ENCODE measurements at places on chromosomes 1 and 21.
A peak's percentile ranks its signal among the peaks of the same experiment; 100 is the strongest.

DNA sequence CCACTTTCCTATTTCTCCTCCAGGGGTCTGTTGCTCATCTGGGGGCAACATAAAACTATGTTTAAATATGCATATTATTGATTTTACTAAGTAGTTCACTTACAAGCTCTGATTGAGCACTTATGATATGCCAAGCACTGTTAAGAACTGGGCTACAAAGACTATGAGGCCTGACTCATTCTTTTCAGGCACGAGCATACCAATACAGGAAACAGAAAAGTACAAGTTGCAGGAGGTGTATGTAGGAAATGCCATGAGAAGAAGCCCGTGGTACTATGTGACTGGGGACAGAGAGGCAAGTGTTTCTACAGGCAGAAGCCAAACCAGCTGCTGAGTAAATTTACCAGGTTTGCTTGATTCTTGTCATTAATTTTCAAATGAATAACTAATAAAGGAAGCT is 120.4 kb upstream of the PTGFR start:
- no peak for DNase-seq

DNA sequence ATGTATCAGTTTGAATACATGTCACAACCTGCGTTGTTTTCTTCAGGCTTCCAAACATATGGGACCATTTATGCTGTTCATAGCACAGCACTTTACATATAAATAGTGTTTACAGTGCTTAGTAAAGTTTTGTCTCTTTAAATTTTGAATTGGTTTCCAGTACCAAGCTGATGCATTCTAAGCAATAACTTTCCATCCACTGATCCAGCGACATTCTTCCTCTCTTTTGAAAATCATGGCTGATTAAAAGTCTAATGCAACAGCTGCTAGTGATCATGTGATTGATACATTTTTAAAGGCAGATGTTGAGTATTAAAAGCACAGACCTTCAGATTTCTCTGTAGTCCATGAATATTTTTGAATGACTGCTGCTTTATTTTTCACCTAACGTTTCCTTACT is 154.9 kb downstream of the PTPRC start:
- no peak for DNase-seq

DNA sequence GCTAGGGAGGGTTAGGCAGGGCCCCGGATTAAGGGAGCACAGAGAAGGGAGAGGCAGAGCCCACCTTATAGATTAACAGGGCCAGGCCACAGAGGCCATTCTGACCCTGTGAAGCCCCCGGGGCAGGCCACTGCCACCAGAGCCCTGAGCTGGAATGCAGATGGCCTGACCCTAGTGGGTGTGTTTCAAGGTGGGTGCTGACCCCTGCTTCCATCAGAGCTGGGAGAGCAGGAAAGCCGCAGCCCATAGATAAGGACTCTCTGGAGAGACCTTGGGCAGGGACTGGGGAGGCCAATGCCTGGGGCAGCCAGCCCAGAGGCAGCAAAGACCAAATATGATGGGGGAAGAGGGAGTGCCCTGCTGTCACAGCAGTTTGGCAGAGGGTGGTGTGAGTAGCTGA is 35.9 kb downstream of the NCMAP start:
- DNase-seq, result no peak

GRCh38 chr1:201954263-201955008 is 867 bp upstream of the TIMM17A start:
- peak; percentile 26 for DNase-seq

DNA sequence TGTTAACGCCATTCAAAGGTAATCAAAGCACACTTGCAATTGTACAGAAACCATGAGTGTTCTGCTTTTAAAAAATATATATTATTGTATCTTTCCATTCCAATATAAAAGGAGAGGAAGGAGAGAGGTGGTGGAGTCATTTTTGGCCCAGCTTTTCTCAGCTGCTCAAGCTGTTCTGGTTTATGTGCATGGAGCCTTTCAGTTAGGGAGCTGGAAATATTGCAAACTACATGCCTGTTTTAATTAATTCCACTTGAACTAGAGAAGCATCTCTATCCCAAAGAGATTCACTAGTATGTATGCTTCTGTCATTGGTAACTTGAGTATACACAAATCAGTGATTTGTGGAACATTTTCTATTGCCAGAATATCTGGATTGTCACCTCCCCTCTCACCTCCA is 28.5 kb upstream of the C1orf105 start:
- DNase-seq, result no peak

- no peak for DNase-seq
Observed at GRCh38 chr21:25660233-25660632, 21.2 kb downstream of the JAM2 start.

DNA sequence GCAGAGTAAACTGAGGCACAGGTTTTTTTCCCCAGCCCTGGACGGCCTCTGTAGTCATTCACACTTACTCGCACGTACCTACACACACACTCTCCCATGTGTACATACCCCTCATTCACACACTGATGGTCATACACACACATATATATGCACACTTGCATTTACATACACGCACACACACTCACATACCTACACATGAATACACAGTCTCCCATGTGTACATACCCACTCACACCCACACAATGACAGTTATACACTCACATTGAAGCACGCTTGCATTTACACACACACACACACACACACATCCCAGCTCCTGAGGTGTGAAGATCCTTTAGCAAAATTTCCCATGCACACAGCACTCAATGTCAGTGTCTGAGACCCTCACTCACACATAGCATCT is 766 bp upstream of the FAM131C start:
- DNase-seq, result no peak

- no peak for DNase-seq
Observed at GRCh38 chr1:168628807-168629206, 52.4 kb downstream of the XCL1 start.

DNA sequence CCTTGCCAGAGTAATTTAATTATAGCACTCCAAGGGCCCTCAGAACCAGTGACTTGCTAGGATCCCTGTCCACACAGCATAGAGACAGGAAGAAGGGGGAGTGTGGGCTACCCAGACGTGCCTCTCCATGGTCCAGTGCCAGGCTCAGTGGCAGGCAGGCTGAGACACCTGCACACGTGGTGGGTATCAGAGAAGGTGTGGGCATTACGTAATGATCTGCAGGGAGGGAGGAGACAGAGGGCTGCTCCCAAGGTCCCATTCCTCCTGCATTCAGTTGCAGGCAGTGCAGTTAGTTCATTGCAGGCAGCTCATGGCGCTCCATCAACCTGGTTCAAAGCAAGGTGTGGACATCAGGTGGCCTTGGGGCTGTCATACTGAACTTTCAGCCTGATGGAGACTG is 49.9 kb downstream of the C8B start:
- DNase-seq, result no peak

- DNase-seq, result no peak
Observed at GRCh38 chr1:35655196-35655595, 13.9 kb upstream of the PSMB2 start.

- no peak for DNase-seq
Observed at GRCh38 chr1:65166572-65167305, 18.7 kb downstream of the AK4 start.

GRCh38 chr21:44885615-44886014 is 12.1 kb upstream of the PTTG1IP start:
- DNase-seq, result no peak

- no peak for DNase-seq
Observed at GRCh38 chr1:86871001-86871400, 42.9 kb downstream of the SELENOF start.

- no peak for DNase-seq
Observed at GRCh38 chr21:25375675-25376074, 231.6 kb downstream of the MRPL39 start.

GRCh38 chr1:90175490-90176167 is 180.7 kb downstream of the ZNF326 start:
- no peak for DNase-seq

Data from B cell (primary cell).